ENCODE measurements at places on chromosomes 1 and 21.

DNA sequence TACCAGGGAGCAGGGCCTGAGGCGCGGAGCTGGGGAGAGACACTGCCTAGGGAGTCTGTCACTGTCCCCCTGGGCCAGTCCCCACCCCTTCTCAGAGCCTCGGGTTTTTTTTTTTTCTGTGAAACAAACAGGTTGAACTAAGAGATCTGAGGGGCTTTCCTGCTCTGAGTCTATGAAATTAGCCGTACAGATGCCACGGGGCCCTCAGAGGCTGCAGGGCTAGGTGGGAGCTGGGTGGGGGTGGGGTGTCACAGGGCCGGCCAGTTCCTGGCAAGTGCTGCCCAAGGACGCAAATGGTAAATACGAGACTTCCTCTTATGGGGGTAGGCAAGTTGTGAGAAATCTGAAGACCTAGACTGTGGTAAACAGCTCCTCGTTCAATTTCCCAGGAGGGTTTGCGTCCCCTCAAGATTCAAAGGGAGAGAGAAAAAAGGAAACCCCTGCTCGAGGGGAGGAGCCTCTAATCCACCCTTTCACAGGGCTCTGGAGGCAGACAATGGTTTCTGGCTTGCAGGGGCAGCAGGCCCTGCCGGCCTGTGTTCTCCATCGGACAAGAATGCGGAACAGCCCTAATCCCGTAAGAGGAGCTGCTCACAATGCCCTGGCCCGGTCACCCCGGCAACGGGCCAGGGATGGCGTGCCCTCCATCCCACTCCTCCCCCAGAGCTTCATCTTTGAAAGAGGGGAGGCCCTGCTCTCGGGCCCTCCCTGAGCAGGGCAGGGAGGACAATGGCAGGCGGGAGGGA lies 7.8 kb downstream of the NUAK2 start:
- no peak overlapping the region for H3K4me3 ChIP-seq
- peak; percentile 36 for DNase-seq
- H3K27me3 ChIP-seq, result no peaks in the 10 kb centered on the region
- peaks cover 69% of the 10 kb centered on the region for H3K4me1 ChIP-seq
- H3K27ac ChIP-seq, result peak overlapping the region; percentile 82

DNA sequence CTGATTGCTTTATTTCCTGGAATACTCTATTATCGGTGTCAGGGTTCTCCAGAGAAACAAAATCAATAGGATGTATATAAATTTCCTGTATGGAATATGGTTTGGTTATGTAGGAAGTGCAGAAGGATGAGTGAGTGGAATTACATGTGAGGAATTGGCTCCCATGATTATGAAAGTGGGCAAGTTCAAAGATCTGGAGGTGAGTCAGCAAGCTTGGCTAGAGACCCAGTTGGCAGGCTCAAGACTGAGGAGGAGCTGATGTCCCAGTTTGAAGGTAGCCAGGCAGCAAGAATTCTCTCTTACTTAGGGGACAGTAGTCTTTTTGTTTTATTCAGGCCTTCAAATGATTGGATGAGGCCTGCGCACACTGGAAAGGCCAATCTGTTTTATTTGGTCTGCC lies 57.5 kb downstream of the MAP3K7CL start:
- DNase-seq, result no peak
- H3K4me1 ChIP-seq, result peaks cover 5% of the 10 kb centered on the region
- no peak overlapping the region for H3K4me3 ChIP-seq
- no peaks in the 10 kb centered on the region for H3K27me3 ChIP-seq
- no peaks in the 10 kb centered on the region for H3K36me3 ChIP-seq

DNA sequence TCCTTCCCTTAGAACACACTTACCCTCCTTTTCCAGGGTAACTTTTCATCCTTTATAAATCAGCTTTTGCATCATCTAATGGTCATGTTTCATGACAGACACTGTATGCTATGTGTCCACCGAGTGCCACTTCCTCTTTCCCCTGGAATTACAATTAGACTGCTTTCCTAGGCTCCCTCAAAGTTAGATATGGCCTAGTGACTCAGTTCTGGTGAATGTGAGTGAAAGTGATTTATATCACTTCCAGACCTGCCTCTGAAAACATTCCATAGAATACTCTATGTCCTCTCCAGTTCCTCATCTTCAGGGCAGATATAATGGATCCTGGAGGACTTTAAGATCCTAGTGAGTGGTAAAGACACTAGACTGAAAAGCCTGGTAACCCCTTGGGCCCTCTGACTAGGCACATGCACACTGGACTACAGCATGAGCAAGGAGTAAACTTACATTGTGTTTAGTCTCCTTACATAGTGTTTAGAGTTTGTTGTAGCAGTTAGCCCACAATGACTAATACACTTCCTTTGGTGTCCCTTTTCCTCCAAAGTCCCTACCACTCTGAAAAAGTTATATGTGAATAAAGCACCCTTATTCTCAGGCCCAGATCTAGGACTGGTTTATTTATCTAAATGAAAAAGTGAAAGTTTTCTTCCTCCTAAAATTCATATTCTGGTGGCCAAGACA lies 59.3 kb downstream of the GPR88 start:
- H3K4me1 ChIP-seq, result no peaks in the 10 kb centered on the region
- no peak overlapping the region for H3K27ac ChIP-seq
- DNase-seq, result no peak

- DNase-seq, result no peak
- H3K27ac ChIP-seq, result no peak overlapping the region
- no peaks in the 10 kb centered on the region for H3K4me1 ChIP-seq
- no peak overlapping the region for H3K4me3 ChIP-seq
- H3K36me3 ChIP-seq, result no peaks in the 10 kb centered on the region
These were observed 254.4 kb upstream of the GJB5 start for GRCh38 chr1:34500451-34500850.

DNA sequence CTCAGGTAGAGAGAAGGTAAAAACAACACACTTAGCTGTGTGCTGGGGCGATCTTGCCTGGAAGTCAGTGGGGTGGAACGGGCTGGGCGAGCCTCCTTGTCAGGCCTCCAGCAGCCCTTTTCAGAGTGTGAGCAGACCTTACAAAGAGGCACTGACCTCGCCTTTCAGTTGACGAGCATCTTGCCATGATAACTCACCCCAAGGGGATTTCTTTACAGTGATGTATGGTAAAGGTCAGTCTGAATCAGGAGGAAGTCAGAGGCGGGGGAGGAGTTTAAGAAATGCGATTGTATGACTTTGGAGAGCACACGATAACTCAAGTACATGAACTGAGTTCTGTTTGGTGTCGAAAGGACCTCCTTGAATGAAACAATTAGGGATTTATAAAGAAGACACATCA lies 326.5 kb upstream of the PROX1 start:
- no peak for DNase-seq
- no peaks in the 10 kb centered on the region for H3K27me3 ChIP-seq
- H3K4me1 ChIP-seq, result no peaks in the 10 kb centered on the region
- H3K27ac ChIP-seq, result no peak overlapping the region
- no peaks in the 10 kb centered on the region for H3K36me3 ChIP-seq
- H3K4me3 ChIP-seq, result no peak overlapping the region

- no peaks in the 10 kb centered on the region for H3K4me1 ChIP-seq
- H3K27ac ChIP-seq, result no peak overlapping the region
- H3K36me3 ChIP-seq, result no peaks in the 10 kb centered on the region
- no peak for DNase-seq
- no peak overlapping the region for H3K4me3 ChIP-seq
These were observed 1554.8 kb downstream of the KCNT2 start for GRCh38 chr1:195053478-195053877.

DNA sequence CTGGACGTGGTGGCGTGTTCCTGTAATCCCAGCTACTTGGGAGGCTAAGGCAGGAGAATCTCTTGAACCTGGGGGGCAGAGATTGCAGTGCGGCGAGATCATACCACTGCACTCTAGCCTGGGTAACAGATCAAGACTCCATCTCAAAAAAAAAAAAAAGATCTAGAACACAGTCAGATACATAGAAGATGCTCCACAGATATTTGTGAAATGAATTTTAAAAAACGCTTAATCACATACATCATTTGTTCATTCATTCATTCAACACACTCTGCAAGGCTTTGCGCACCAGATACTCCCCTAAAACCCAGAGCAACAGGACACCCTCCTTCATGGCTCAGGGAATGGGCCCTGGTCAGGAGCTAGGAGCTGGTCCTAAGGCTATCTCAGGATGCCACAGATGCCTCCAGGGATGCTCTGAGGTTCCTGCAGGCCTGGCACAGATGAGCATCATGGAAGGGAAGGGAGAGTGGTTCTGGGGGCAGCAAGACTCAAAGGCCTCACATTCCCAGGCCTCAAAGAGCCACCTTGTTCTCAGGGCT lies 6.4 kb downstream of the HSPG2 start:
- no peaks in the 10 kb centered on the region for H3K27me3 ChIP-seq
- H3K4me3 ChIP-seq, result no peak overlapping the region
- no peaks in the 10 kb centered on the region for H3K36me3 ChIP-seq

GRCh38 chr1:42933060-42933586 lies 25.5 kb downstream of the SLC2A1 start:
- H3K4me3 ChIP-seq, result no peak overlapping the region
- no peak overlapping the region for H3K27ac ChIP-seq
- DNase-seq, result no peak
- H3K4me1 ChIP-seq, result peaks cover 76% of the 10 kb centered on the region
- H3K36me3 ChIP-seq, result peaks cover 16% of the 10 kb centered on the region
- no peaks in the 10 kb centered on the region for H3K27me3 ChIP-seq

DNA sequence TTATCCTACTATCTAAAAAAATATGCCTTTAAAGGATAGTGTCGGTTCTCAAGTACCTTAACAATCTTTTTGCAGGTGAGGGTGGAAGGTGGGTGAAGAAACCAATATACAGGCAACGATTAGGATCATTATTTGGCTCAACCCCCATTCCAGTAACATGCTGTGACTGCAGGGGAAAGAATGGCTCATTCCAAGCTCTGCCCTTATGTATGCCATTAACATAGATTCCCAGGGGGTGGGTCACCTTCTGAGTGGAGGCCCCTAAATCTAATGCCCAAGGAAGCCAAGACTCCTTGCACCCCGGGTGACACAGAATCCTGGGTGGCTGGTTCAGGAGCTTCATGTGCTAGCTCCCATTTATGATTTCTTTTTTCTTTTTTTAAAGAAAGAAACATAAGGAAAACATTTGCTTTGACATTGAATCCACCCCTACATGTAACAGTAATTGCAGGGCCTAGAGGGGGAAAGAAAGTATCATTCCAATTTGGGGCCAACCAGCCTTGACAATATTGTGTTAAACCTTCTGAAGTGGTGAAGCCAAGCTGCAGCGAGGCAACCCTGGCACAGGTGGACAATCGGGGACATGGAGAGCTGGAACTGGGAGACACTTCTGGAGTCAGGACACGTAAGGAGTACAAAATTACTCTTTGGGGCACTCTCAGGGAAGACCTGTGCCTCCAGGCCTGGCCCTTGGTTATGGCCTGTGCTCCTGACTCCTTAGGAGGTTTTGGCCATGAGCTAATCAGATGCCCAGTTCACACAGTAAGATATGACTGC lies 200.3 kb downstream of the PBX1 start:
- H3K27me3 ChIP-seq, result no peaks in the 10 kb centered on the region
- H3K4me1 ChIP-seq, result peaks cover 6% of the 10 kb centered on the region
- no peak overlapping the region for H3K4me3 ChIP-seq
- peak overlapping the region; percentile 84 for H3K27ac ChIP-seq

DNA sequence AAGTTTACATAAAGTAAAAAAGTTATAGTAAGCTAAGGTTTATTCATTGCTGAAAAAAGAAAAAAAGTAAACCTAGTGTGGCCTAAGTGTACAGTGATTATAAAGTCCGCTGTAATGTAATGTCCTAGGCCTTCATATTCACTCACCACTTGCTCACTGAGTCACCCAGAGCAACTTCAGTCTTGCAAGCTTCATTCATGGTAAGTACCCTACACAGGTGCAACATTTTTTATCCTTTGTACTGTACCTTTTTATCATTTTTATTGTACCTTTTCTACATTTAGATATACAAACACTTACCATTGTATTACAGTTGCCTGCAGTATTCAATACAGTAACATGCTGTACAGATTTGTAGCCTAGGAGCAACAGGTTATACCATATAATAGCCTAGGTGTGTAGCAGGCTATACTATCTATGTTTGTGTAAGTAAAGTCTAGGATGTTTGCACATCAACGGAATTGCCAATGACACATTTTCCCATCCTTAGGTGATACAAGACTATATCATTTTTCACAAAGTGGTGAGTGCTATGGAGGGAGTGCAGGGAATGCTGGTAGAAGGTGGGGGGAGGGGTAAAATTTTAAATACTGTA lies 58.0 kb upstream of the DMRTA2 start:
- H3K4me3 ChIP-seq, result no peak overlapping the region
- no peak for DNase-seq
- H3K27me3 ChIP-seq, result no peaks in the 10 kb centered on the region

GRCh38 chr1:58094221-58094620 lies 452.3 kb downstream of the OMA1 start:
- DNase-seq, result no peak
- H3K27ac ChIP-seq, result no peak overlapping the region
- no peaks in the 10 kb centered on the region for H3K27me3 ChIP-seq
- H3K4me3 ChIP-seq, result no peak overlapping the region
- H3K4me1 ChIP-seq, result peaks cover 7% of the 10 kb centered on the region

GRCh38 chr21:45351061-45351460 lies 53.9 kb upstream of the COL18A1 start:
- H3K4me1 ChIP-seq, result peaks cover 58% of the 10 kb centered on the region
- DNase-seq, result no peak
- no peak overlapping the region for H3K27ac ChIP-seq

DNA sequence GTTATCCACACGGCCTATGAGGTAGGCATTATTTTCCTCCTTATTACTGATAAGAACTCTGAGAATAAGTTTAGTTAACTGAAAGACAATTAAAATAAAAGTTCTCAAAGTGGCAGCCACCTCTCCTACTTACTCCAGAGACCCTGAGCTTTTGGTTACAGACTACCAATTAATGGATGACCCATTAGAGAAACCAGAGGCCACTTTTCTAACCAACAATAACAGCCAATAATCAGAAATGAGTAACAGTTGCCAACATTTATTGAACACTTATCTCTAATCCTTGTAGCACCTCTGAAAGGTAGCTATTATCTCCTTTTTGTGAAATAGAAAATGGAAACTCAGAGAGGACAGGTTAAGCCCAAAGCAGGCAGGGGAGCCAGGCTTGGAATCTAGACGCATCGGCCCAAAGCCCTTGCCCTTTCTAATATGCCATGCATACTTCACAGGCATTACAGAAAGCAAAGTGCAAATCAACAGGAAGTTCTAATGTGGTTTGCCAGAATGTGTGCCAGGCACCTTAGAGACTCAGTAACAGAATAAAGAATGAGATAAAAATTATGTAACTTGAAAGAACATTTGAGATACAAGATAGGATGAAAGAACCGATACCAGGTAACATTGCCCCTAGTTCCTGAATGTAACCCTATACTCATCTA lies 50.0 kb downstream of the BEND5 start:
- no peaks in the 10 kb centered on the region for H3K27me3 ChIP-seq
- H3K4me1 ChIP-seq, result no peaks in the 10 kb centered on the region
- H3K36me3 ChIP-seq, result peaks cover 27% of the 10 kb centered on the region
- no peak overlapping the region for H3K27ac ChIP-seq
- no peak overlapping the region for H3K4me3 ChIP-seq
- DNase-seq, result no peak

- H3K4me1 ChIP-seq, result no peaks in the 10 kb centered on the region
- H3K27ac ChIP-seq, result no peak overlapping the region
- no peaks in the 10 kb centered on the region for H3K27me3 ChIP-seq
- H3K36me3 ChIP-seq, result no peaks in the 10 kb centered on the region
These were observed 251.1 kb upstream of the ADGRL2 start for GRCh38 chr1:81549588-81550127.

Measured in tibial nerve (tissue), 4 donors.